ENCODE measurements at places on chromosomes 12 and 14.
A peak's percentile ranks its signal among the peaks of the same experiment; 100 is the strongest.

DNA sequence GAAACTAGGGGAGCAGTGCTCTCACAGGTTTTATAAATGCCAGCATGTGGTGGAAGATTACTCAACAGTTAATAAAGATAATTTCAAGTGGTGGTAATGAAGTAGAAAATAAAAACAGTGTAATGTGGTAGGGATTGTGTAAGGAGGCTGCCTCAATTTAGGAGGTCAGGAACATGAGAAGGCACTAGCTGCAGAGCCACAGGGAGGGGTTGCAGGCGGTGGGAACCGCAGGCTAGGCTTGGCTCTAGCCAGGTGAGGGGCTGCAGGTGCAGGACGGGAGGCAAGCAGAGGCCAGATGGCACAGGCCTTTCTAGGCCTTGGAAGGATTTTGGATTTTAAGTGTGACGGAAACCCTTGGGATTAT is 768 bp downstream of the METTL25 start:
- peak; percentile 11 for DNase-seq

DNA sequence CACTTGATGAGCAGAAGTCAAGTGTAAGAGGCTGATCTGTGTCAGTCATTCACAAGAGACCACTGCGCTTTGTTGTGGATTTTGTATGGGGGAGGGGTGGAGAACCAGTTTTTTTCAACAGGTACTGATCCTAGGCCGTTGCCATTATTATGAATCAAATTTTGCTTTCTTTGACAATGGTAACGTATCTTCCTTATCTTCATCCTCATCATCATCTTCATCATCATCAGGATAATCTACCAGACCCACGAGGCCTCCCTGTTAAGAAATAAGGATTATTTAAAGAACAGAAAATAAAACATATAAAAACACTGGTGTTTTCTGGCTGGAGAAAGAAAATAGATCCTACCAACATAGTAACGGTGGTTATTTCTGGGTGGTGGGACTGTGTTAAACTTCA is 41.0 kb upstream of the CCDC88C start:
- no peak for DNase-seq

DNA sequence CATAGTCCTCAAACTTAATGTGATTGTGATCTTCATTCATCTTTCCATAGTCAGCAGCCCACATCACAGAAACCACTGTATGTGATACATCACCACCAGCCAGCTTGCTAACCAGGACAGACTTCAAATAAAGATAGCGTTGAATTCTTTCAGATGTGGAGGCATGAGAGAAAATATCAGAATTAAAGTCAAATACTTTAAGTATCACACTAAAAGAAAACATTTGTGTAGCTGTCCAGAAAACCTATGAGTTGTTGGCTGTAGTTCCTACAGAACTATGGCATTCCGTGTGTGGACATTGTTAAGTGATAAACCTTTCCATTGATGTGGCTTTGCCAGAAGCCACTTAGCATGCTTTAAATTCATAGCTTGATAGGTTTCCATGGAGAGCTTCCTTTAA is 105.1 kb downstream of the LLPH start:
- no peak for DNase-seq

GRCh38 chr12:14442221-14442881 is 76.9 kb downstream of the ATF7IP start:
- DNase-seq, result no peak

DNA sequence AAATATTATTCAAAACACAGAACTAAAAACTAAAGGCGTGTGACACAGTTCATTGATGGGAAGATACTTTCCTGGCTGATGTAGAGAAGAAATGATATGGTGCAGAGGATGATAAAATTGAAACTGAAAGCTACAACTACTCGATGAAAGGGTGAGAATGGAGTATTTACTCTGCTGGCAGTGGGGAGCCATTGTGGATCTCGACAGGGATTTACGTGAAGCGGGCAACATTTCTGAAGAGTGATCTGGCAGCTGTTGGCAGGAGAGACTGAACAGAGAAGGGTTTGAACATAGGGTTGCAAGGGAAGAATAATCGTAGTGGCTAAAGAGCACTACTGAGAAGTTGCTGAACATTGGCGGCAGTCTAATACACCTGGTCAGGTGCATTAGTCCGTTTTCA is 464.9 kb downstream of the PDZRN4 start:
- DNase-seq, result no peak

DNA sequence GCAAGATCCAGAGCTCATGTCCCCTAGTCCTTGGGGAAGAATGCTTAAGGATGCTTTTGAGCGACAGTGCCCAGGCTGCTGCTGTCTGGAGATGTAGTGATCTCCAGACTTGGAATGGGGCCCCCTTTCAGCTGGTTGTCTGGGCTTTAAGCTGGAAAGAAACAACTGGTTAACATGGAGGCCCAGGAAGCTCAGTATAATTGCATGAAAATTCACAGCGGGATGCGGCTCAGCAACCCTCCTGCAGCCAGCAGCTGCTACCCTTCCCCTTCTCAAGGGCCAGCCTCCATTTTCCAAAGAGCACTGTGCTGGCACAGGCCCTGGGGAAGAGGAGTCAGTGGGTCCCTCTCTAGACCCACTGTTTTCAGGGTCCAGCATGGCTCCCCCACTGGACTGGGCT is 26.3 kb downstream of the RAB35 start:
- DNase-seq, result no peak

DNA sequence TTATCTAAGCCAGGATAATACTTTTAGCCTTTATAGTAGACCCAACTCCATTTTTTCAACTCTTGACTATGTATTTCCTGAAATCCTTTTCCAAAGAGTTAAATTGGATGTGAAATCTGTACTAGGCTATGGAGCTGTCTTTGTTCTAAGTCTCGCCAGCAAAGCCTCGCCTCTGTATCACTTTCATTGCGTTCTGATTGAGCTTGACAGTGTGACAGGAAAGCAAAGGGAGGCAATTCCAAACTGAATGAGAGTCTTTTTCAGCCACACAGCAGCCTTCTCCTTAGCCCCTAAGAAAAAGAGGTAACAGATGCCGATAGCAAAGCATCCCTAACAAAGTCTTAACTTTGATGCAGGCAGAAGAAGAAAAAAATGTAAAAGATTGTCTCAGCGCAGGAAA is 154.6 kb upstream of the OTX2 start:
- no peak for DNase-seq

DNA sequence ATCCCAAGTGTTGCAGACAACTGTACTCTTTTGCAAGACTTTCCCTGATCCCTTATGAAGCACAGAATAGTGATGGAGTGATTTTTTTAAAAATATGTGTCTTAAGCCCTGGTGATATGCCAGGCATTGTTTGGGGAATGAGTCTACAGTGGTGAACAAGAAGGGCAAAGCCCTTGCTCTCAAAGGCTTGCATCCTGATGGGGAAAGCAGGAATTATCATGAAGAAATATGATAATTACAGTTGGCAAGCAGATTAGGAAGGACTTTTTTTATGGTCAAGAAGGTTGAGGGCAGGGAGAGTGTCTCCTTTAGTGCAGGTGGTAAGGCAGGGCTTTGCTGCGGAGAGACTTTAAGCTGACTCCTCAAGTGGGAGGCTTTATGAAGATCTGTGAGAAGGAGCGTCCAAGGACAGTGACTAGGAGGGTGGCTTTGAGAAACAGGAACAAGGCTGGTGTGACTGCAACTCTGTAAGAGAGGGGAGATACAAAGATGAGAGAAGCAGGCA is 100.2 kb downstream of the SYNE2 start:
- DNase-seq, result no peak

DNA sequence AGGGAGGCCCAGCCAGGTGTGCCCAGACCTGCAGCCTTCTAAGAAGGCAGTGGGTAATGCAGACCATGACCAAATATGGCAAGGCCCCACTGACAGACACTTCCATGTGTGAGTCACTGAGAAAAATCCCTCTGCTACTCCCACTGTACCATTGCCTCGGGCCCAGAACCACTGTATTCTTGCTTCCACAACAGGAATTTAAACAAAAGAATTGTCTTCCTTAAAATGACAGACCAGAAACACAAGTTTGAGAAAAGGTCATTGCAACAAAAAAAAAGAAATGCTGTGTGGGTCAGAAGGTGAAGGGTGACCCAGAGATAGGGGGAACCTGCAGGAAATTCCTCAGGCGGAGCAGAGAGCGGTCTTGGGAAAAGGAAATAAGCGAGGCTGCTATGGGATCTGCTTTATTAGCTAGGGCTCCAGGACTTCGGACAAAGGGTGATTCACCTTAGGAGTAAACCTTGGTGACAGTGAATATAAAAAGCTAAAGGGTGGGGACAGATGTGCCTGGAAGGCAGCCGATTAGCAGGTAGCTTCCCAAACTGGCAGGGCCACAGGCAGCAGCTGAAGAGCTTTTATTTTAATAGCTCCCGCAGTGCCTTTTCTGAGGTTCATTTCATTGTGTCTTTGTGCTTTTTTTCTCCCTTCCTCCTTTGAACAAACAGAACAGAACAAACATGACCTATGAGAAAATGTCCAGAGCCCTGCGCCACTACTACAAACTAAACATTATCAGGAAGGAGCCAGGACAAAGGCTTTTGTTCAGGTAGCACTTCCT is 185.3 kb upstream of the BCL2L14 start:
- DNase-seq, result no peak

DNA sequence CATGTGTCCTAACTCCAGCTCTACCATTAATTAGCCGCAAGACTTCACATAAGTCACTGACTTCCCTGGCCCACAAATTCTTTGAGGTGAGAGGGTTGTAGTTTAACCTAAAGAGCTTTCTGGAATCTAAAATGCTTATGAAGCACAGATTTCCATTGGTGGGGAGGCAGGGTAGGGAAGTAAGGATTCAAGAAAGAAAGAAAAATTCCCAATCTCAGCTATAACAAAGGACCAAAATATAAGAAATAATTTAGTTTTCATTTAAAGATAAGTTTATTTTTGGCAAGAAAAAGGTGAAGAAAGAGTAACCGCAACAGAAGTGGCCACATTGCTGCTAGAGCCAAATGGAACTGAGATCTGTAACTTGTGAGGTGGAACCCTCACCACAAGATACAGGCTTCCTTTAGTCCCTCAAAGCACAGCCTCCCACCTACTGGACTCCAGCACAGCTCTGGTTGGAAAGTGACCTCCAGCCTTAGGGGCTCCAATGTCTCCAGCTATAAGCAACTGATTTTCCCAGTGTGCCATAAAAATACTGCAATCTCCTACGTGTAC is 23.6 kb downstream of the DAD1 start:
- DNase-seq, result no peak

- DNase-seq, result no peak
Measured at GRCh38 chr14:99327458-99328250, 55.7 kb upstream of the BCL11B start.

Data from activated naive CD4-positive, alpha-beta T cell treated with anti-CD3 and anti-CD28 coated beads for 36 hours (primary cell).